NCI-H1436 (cell line): ENCODE measurements at places on chromosomes 2 and 18.

GRCh38 chr2:135664623-135665068 is 77.0 kb upstream of the UBXN4 start:
- DNase-seq = no peak

- DNase-seq = no peak
These were observed 85.2 kb downstream of the EML6 start for GRCh38 chr2:54808661-54809060.

- no peak for DNase-seq
These were observed 366.7 kb downstream of the LRRTM4 start for GRCh38 chr2:77155511-77155910.

- no peak for DNase-seq
These were observed 29.8 kb downstream of the TMEM87B start for GRCh38 chr2:112084689-112085374.

DNA sequence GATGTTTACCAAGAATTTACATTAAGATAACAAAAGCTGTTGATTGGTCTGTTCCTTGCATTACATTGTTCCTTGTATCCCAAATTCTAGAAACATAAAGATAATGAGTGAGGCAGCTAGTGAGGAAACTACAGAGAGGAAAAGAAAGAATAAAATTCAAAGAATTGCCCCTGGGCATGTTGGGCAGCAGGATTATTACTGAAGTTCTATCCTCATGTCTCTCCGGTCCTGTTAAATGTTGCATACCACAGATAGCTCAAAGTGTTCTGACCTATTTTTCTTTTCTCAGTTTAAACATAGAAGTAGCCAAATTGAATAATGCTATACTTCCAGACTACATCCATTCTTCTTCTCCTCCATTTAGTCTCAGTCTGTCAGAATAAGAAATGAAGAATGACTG is 58.2 kb upstream of the DYNC1I2 start:
- DNase-seq = no peak

DNA sequence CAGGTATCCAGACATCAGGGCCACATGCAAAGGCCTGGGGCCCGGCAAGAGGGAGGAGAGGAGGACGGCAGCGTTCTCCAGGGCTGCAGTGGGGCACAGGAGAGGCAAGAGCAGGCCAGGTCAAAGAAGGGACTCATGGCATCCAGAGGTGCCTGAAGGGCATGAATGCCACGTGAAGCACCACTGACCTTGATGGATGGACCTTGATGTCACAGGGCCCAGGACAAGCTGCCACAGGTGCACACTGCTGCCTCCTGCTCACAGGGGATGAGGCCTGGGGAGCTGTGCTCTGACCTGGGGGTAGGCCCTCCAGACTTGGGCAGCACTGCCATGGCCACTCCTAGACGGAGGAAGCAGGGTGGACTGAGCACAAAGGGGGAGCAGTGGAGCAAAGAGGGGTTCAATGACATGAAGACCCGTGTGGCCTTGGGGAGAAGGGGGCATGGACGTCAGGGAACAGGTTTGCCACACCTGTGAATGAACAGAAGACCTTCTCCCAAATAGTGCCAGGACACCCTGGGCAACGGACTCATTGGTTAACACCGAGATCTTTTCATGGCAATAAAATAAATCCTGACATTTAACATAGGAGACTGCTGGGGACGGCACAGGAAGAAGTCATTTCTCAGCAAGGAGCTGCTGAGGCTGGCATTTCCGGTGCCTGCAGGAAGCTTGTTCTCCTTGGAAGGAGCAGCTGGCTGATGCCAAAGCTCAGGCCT is 65.6 kb downstream of the EMX1 start:
- no peak for DNase-seq

DNA sequence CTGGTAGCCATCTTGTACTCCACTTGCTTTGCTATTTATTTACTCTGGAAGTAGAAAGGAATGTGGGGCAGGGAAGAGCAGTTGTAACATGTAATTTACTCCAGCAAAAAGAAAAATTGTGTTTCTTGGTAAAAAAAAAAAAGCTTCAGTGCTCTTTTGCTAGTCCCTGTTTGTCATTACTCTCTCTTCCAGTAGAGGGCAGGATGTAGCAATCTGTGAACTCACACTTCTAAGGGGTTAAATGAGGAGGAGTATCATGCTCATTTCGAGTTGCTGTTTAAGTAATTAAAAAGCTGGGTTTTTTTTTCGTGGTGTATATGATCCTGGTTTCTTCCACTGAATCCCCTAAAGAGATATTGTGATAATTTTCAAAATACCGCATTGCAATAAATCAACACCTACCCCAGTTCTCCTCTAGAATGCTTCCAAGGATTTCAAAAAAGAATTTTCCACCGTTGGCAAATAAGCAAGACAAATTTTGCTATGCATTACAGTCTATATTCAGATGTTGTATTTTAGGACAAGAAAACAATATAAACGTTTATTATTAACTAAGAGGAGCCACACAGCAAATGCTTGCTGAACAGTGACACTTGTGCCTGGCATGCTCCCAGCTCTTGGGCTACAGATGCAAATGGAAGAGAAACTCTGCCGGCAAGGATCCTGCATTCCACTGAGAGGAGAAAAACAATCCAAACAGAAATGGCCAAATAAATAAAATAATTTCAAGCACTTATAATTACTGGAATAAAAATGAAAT is 261.6 kb downstream of the ASXL3 start:
- DNase-seq = peak; percentile 64

- no peak for DNase-seq
These were observed 213.7 kb upstream of the COPS8 start for GRCh38 chr2:236872015-236872414.

DNA sequence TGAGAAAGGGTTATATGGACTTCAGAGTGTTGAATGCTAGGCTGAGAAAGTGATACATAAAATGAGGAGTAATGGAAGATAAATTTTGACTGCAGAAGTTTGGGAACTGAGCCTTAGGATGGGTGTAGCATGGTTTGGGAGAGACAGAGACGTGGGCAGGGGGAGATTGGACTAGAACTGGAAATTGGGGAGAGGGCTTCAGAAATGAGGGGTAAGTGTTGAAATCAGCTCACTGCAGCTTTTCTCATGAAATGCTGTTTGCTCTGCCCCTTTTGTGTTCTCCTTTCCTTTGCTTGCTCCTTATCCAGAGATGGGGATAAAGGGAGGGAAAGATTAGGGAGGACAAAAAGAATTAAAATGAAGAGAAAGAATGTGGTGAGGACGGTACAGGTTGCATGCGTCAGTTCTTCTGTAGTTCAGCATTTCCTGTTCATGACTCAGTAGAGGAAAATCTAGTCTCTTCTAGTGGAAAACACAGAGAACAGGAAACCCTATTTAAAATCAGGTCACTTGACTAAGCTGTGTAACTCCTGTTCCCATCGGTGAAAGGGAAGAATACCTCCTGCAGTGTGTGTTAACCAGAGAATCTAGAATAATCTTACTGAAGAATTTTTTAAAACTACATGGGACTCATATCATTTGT is 105.6 kb downstream of the CRIM1 start:
- no peak for DNase-seq

GRCh38 chr18:48785091-48785614 is 165.6 kb downstream of the SMAD7 start:
- no peak for DNase-seq

GRCh38 chr18:58886864-58887612 is 22.4 kb downstream of the ZNF532 start:
- DNase-seq = no peak
